Smooth muscle cell of trachea (primary cell): ENCODE measurements at places on chromosomes 13 and 19. TPM values are rescaled to one million over a fixed set of nuclear protein-coding genes. Genes with fewer than 3 reads are reported as not detected.

The CGB1 gene
- not detected in 2 replicates for total RNA-seq

The KLHL1 gene
- not detected in 2 replicates for total RNA-seq

The PCDH9 gene
- 2.5 and 2.6 TPM in 2 replicates for total RNA-seq

The FUT1 gene
- total RNA-seq, result under 0.01 TPM in 2 replicates

The NOTCH3 gene
- 13.8 and 51.1 TPM in 2 replicates for total RNA-seq

The NUDT15 gene
- total RNA-seq, result 12.7 and 29.2 TPM in 2 replicates

The SMIM24 gene
- not detected in 2 replicates for total RNA-seq

The ZNF888 gene
- total RNA-seq, result 2.6 and 8.9 TPM in 2 replicates

The ARHGEF1 gene
- total RNA-seq, result 37.5 and 39.9 TPM in 2 replicates

The ZNF492 gene
- total RNA-seq, result 0.17 and 0.87 TPM in 2 replicates

The PTPRH gene
- total RNA-seq, result 4.5 and 10.9 TPM in 2 replicates

The ZNF568 gene
- 20.5 and 23.3 TPM in 2 replicates for total RNA-seq

The FXYD5 gene
- 23.3 and 44.5 TPM in 2 replicates for total RNA-seq

The NCCRP1 gene
- under 0.01 TPM in 1 of 2 replicates, not detected in the other for total RNA-seq

The ZNF266 gene
- 10.8 and 17.5 TPM in 2 replicates for total RNA-seq

The SLC7A10 gene
- not detected in 2 replicates for total RNA-seq

The TDRD12 gene
- total RNA-seq, result under 0.01 and 0.58 TPM in 2 replicates

The UNC13A gene
- under 0.01 and 0.50 TPM in 2 replicates for total RNA-seq

The PRDX2 gene
- 166 and 183 TPM in 2 replicates for total RNA-seq

The PRKCG gene
- not detected in 2 replicates for total RNA-seq

The MCEMP1 gene
- not detected in 2 replicates for total RNA-seq

The PSG11 gene
- total RNA-seq, result not detected in 2 replicates

The KASH5 gene
- 0.17 TPM in 1 of 2 replicates, not detected in the other for total RNA-seq

The CLASRP gene
- 11.4 and 25.5 TPM in 2 replicates for total RNA-seq

The KCNK6 gene
- 1.5 and 3.6 TPM in 2 replicates for total RNA-seq

The DNMT1 gene
- 44.0 and 97.9 TPM in 2 replicates for total RNA-seq

The HPN gene
- not detected in 2 replicates for total RNA-seq

The NANOS2 gene
- not detected in 2 replicates for total RNA-seq

The ITGBL1 gene
- 70.7 and 102 TPM in 2 replicates for total RNA-seq

The GRK1 gene
- 0.15 TPM in 1 of 2 replicates, not detected in the other for total RNA-seq
